CD4-positive, alpha-beta T cell treated with Interleukin-4 for 4 hours (primary cell): ENCODE measurements at places on chromosomes 13 and 19.

GRCh38 chr13:97945792-97946419 lies 7.6 kb upstream of the IPO5 start:
- no peak for DNase-seq

DNA sequence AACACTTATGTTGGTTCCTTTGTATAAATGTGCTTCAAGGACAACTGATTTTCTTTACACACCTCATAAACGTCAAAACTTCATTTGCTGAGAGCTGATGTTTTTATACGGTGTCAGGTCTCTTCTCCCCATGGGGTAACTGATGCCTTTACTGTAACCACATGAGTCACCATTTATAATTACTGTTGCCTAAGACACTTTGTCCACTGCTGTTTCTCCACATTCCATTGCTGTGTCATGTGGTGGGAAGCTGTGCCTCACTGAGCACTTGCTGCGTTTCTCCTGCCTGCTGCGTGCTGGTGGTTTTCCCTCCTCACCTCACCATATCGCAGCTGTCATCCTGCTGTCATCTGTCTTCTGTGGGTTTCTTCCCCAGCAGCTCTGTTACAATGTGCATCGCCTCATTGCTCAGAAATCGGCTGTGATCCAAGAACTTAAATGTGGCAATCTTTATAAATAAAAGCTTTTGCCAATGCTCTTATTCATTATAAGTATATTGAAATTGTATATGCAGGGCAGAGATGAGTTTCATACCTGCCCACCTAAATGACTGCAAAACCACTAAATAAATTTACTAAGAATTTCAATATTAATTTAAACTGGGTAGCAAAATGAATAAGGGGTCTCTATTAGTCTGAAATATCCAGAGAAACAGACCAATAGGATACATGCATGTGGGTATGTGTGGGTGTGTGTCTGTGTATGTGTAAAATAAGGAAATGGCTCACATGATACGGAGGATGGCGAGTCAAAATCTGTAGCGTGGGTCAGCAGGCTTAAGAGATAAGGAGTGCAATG lies 547.0 kb upstream of the SLITRK5 start:
- DNase-seq, result no peak

DNA sequence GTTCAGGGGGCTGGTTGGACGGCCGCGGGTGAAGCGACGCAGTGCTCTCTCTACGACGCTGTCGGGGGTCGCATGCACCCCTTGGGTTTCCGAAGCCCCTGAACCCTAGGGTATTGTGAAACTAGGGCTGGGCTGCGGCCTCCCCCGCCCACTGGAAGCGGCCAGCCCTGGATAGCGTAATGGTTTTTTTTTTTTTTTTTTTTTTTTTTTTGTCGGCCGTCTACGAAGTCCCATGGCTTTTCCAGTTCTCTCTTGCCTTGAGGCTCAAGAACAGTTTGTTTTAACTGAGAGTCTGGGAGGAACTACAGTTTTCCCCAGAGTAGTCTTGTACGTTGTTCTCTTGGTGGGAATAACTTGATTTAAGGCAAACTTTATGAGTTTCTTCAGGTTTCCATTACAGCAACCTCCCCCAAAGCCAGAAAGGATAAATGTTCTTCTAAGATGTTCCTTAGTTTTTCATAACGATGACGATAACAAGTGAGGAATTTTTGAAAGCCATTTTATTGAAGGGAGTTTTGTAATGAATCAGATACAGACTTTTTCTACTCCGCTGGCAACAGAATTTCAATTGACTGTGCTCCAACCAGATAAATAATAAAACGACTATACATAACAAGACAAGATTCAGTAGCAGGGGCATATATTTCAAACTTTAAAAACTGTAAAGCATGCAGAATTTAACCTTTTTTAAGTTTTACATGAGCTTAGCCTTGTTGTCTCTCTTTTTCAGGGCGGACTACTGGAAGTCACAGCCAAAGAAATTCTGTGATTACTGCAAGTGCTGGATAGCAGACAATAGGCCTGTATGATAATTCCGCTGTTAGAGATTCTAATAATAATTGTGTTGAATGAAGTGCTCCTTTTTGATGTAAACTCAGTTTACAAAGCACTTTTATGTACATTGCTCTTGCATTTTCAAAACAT lies 867 bp downstream of the WBP4 start:
- DNase-seq, result no peak

GRCh38 chr13:19713186-19713965 lies 69.4 kb downstream of the PSPC1 start:
- DNase-seq, result no peak

GRCh38 chr13:97582170-97582569 lies 148.2 kb downstream of the RAP2A start:
- no peak for DNase-seq

DNA sequence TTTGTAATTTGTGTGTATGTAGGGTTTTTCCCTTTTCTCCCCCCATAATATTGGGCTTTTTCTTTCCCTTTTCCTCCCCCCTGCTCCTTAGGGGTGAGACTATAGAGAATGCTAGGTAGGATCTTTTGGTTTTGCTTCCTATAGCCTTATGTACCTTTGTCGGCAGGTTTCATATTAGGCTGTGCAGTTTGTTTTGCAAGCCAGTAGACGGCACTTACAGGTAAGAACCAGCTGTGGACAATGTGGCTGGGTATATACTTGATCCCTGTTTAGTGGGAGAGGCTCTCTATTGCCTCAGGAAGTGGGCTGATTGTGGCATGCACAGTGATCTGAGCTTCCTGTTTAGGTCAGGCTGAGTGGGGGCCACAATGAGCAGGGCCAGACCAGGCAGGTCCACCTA lies 359.2 kb upstream of the OBI1 start:
- no peak for DNase-seq

- no peak for DNase-seq
These were observed 1310.1 kb upstream of the PCDH9 start for GRCh38 chr13:68540244-68540643.

GRCh38 chr13:113405481-113406300 lies 41.8 kb upstream of the GRTP1 start:
- DNase-seq, result no peak

DNA sequence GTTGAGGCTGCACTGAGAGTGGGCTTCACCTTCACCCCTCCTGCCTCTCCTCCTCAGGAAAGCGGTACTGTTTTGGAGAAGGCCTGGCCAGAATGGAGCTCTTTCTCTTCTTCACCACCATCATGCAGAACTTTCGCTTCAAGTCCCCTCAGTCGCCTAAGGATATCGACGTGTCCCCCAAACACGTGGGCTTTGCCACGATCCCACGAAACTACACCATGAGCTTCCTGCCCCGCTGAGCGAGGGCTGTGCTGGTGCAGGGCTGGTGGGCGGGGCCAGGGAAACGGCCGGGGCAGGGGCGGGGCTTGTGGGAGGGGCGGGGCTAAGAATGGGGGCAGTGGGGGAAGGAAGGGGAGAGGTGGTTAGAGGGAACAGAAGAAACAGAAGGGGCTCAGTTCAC lies 7.5 kb downstream of the CYP2A13 start:
- no peak for DNase-seq

- DNase-seq, result no peak
These were observed 4.9 kb upstream of the C2CD4C start for GRCh38 chr19:413756-414420.

DNA sequence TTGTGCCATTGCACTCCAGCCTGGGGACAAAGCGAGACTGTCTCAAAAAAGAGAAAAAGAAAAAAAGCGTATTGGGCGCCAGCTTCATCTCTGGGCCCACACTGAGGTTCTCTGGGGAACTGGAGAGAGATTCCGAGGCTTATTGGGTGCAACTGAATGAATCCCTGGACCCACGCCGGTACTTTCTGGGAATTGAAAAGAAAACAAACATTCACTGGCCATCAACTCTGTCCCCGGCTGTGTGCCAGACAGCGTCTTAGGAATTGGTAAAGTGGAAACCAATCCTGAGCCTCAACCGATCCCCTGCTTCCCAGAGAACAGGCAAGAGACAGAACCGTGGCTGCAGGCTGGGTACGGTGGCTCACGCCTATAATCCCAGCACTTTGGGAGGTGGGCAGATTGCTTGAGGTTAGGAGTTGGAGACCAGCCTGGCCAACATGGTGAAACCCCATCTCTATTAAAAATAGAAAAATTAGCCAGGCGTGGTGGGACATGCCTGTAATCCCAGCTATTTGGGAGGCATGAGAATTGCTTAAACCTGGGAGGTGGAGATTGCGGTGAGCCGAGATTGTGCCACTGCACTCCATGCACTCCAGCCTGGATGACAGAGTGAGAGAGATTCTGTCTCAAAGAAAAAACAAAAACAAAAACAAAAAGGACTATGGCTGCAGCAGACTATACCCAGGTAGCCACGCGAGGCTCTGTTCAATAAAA lies 8.6 kb downstream of the ANO8 start:
- no peak for DNase-seq

DNA sequence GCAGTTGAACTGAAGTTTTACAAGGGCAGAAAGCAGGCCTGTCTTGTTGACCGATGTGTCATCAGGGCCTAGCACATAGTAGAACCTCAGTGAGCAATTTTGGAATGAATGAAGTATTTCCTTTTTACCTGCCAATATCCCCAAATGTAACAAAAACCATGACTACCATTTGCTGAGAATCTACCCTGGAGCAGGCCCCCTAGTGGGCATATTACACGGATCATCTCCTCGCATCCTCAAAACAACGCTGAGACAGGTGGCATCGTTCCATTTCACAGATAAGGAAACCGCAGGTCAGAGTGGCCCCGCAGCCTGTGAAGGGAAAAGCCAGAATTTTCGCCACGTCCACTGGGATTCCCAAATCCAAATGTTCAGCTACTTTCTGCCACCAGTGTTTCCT lies 77.9 kb downstream of the CACNA1A start:
- DNase-seq, result no peak

DNA sequence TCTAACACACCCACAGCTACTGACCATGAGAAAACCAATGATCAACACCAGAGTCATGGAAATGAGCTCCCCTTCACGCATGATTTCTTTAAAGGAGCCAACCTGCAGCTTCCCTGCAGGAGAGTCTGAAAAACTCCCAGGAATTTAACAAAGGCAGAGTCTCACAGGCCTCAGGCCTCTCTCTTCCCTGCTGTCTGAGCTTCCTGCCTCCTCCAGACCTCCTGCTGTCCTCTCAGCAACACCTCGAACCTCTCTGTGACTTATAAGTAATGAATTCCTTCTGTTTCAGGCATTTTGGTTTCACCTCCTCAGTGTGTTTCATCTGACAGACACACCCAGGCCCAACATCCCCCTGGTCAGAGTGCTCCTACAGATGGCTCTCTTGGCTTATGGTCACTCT lies 1044.4 kb downstream of the UQCRFS1 start:
- DNase-seq, result no peak

- no peak for DNase-seq
These were observed 1.3 kb downstream of the IL11 start for GRCh38 chr19:55368701-55369563.

DNA sequence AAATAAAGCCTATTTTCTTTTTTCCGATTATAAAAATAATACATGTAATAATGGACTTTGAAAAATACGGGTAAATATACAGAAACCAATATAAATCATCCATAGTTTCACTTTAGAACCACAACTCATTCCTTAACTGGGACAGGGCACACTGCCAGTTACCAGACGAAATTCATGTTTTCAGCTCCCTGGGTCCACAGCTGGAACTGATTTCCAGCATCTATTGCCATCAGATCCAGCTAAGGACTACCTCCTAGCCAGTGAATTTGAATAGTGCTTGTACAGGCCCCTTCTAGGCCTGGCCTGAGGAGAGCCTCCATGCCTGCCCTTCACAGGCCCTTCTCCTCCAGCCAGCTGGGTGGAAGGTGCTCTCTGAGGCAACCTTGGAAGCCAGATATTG lies 30.0 kb upstream of the ATP12A start:
- DNase-seq, result no peak

GRCh38 chr19:1325568-1326294 lies 40.1 kb downstream of the EFNA2 start:
- no peak for DNase-seq

GRCh38 chr13:114146629-114147028 lies 14.2 kb upstream of the RASA3 start:
- no peak for DNase-seq

GRCh38 chr19:32203161-32203560 lies 142.2 kb upstream of the ZNF507 start:
- no peak for DNase-seq

DNA sequence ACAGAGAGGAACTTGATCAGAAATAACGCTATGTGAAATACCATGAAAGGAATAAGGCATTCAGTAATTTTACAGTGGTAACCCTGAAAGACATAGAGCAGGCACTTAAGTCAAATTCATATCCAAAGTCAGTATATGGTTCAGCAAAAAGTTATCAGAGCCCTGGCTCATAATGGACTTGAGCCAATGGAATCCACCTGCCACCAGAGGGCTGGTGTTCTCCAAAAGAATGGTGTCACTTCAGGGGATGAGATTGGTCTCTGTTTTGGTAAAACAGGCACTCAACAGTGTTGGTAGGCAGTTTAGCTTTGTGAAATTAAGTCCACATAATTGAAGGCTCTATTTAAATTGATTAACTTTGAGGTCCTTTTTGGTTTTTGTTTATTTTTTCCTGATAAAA lies 93.9 kb downstream of the LIG4 start:
- DNase-seq, result no peak

DNA sequence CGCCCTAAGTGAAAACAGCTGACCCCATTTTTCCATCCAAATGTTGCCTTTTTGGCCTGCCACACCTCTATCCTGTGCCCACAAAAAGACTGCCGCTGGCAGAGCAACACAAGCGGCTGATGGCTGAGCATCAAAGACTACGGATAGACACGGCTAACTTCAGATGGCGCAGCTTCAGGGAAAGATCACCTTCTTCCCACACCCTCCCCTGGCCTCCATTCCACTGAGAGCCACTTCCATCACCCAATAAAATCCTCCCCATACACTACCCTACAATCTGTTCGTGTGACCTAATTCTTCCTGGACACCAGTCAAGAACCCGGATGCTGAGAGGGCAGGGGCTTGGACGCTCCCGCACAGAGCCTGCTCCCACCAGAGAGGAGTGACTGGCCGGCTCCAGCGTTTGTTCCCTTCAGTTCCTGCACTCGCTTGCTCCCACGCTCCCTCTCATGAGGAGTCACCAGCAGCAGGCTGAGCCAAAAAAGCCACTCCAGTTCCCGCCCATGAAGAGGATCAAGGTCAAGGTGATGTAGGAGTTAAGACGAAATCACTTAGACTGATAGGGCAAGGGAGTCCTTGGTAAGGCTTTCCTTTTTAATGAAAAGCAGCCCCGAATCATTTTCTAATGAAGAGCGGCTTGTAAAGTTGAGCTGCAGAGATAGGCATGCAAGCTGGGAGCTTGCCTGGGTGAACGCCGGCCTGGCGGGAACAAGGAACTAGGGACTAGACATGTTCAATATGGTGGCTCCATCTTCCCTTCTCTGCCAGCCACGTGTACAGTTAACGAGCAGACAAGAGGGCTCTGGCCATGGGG lies 35.7 kb downstream of the TSKS start:
- DNase-seq, result no peak

- no peak for DNase-seq
These were observed 77.1 kb downstream of the GNG7 start for GRCh38 chr19:2625434-2625833.

DNA sequence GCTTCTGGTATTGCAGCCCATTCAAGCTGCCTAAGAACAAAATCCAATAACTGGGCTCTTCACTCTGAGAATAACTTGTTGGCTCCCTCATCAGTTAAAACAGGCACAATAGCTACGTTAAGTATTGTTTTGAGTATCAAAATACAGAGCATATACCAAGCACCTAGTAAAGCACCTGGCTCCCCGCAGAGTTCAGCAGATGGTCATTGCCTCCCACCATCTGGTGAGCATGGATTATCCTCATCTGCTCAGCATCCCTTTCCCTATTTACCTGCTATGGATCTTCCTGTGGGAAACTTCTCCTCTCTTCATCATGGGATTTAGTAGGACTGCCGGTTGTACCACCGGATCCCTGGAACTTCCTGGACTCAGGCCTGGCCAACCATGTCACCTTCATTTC lies 199.2 kb upstream of the MAB21L1 start:
- DNase-seq, result no peak

- no peak for DNase-seq
These were observed 15.2 kb upstream of the STRN4 start for GRCh38 chr19:46761418-46761831.
